ENCODE measurements at places on chromosomes 3 and 15.

DNA sequence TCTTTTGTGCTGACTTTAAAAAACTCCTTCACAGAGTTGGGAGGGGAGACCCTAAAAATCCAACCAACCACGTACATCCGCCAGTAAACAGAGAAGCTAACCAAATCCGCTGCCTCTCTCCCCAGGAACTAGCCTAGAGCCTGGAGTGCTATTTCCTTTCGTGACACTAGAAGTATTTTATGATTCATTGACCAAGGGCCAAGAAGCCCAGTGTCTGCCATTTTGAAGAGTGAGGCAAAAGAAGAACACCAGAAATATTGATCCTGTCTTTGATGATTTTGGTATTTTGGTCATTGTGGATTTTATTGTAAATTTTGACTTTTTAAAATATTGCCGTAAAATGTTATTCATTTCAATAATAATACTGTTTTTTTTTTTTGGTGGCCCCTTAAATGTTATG is 10.5 kb upstream of the CTSH start:
- DNase-seq: no peak

DNA sequence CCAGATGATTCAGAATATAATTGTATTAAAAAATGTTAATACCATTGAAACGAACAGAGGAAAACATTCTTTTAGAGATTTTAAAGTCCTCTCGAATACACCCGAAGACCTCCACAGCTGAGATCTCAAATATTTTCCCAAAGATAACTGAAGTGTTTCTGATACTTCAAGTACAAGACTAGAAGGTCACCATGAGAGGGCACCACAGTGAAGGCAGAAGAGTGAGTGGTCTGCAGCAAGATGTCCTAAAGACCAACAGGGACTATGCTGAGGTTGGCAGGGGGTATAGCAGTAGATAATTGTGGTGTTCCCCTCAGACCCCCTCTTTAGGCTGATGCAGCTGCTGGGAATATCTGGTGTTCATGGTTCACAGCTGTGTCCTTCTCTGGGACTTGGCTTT is 156.5 kb downstream of the PDCD6IP start:
- no peak for DNase-seq

- DNase-seq: no peak
These were observed 52.9 kb downstream of the CLEC3B start for GRCh38 chr3:45078910-45079522.

DNA sequence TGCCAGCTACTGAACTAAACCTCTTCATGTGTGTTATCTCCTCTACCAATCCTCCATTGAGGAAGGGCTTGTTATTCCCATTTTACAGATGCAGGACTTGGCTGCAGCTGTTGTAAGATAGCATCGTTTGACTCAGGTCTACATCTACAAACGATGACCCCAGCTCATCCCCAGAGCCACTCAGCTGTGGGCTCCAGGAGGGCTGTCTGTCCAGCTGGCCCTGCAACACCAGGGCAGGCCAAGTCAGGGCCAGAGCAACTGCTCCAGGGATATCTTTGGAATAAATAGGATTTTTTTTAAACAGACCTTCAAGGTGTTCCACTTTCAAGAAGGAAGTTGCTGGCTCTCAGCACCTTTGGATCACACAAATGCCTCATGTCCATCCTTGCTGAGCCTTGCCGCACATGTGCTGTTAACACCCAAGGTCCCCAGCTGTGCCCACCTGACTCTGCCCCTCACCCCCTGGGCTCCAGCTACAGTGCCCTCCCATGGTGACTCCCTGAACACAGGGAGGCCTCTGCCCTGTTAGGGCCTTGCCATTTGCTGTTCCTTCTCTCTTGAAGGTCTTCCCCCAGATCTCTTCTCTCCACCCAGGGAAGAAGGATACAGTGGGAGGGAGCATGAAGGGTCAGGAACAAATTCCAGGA is 31.0 kb downstream of the ALDH1L1 start:
- no peak for DNase-seq

DNA sequence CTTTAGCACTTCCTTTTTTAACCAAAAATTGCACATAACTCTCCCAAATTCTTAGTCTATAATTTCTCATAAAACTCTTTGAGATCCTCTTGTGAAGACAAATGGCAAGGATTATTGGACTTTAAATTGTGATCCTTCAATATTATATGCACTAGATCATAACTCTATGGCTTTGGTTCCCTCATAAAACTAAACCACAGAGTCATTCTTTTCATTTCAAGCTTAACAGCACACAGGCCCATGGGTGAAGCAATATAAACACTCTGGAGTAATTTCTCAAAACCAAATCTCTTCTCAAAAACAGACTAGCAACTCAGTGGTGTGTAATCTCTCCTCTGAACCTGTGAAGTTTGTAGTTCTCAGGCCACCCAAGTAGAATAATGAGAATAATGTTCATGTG is 171.0 kb upstream of the NECTIN3 start:
- no peak for DNase-seq

DNA sequence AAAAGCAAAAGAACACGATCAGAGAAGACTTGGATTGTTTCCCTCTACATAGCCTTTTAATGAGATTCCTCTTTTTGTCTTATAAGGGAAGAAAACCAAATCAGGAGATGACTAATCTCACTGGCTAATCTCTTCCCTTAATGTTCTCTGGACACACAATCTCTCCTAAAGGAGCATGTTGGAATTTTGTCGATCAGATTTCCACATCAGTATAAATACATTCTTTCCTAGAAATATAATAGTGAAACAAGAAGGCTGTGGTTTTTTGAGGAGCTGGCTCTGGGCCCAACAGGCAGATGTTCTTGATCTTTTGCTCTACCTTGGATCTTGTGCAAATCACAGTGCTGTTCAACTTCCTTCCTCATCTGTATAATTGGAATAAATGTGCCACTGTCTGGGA is 94.0 kb downstream of the GTPBP8 start:
- DNase-seq: no peak

DNA sequence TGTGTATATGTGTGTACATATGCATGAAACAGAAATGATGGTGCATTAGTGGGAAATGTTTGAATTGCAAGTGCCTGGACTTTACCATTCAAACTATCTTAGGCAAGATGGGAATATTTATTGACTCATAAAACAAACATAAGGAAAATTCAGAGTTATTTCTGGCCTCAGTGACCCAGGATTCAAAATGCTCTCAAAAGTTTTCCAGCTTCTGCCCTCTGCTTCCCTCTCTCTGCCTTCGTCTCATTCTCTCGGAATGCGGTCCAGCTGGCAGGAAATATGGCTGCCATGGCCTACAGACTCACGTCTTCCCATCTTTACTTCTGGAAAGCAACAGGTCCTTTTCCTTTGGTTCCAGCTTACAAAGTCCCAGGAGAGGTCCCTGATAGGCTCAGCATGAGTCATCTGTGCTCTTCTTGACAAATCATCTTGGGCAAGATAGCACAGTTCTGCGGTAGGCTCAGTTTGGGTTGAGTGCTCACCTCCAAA is 8.7 kb upstream of the ZNF774 start:
- no peak for DNase-seq

- DNase-seq: no peak
These were observed 34.9 kb upstream of the POLR2M start for GRCh38 chr15:57671636-57672035.

DNA sequence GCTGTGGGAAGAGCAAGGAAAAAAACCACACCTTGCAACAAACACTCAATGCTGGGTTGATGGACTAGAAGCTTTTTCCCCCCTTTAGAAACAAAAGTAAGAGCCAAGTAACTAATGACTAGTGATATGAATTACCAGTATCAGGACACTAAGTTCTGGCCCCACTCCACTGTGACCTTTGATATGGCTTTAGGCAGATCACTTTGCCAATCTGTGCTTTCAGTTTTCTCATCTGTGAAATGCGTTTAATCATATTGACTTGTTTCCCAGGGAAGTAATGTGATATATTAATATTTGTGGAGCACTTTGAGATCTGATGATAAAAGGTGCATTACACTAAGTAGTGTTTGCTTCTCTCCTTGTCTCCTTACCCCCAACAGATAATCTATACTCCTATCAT is 319.3 kb upstream of the SATB1 start:
- DNase-seq: no peak

DNA sequence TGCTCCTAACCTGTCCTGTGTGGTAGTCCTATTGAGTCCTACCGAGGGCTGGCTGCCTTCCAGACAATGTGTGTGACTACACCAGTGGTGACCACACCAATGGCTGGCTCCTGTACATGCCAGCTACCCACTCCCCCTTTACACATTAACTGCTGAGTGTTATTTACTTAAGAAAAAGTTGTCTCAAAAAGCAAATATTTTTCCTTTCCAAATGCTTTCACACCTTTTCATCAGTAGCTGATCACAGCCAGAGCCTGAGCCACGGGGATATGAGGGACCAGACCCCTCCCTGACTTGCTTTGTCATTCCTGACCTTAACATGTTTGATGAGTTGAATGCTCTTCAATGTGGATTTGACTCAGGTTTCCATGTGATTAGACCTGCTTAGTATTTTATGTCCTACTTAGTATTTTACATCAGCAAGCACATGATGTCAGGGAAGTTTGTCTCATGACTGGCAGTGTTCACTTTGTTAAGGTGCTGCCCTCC is 29.6 kb upstream of the GREM1 start:
- no peak for DNase-seq

GRCh38 chr15:57183041-57183440 is 193.3 kb upstream of the CGNL1 start:
- DNase-seq: no peak

DNA sequence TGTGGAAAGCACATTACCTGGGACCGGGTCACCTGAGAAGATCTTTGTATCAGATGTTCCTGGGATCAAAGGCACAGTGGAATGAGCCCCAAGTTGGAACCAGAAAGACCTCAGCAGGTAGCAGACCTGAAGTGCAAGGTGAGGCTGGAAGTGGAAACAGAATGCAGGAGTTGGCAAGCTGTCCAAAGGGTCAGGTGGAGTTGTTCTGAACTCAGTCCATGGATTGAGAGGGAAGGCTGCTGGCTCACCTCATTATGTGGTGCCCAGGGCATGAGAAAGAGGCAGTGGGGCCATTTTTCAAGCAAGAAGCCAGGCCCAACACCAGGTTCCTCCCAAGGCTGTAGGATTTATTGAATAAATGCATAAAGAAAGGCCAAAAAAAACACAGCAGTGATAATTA is 49.3 kb downstream of the TMEM266 start:
- no peak for DNase-seq

GRCh38 chr3:151230646-151231045 is 27.6 kb upstream of the GPR171 start:
- no peak for DNase-seq

GRCh38 chr3:72088486-72089025 is 303.6 kb upstream of the PROK2 start:
- DNase-seq: no peak

- no peak for DNase-seq
These were observed 112.7 kb downstream of the SLCO3A1 start for GRCh38 chr15:91966194-91966552.

DNA sequence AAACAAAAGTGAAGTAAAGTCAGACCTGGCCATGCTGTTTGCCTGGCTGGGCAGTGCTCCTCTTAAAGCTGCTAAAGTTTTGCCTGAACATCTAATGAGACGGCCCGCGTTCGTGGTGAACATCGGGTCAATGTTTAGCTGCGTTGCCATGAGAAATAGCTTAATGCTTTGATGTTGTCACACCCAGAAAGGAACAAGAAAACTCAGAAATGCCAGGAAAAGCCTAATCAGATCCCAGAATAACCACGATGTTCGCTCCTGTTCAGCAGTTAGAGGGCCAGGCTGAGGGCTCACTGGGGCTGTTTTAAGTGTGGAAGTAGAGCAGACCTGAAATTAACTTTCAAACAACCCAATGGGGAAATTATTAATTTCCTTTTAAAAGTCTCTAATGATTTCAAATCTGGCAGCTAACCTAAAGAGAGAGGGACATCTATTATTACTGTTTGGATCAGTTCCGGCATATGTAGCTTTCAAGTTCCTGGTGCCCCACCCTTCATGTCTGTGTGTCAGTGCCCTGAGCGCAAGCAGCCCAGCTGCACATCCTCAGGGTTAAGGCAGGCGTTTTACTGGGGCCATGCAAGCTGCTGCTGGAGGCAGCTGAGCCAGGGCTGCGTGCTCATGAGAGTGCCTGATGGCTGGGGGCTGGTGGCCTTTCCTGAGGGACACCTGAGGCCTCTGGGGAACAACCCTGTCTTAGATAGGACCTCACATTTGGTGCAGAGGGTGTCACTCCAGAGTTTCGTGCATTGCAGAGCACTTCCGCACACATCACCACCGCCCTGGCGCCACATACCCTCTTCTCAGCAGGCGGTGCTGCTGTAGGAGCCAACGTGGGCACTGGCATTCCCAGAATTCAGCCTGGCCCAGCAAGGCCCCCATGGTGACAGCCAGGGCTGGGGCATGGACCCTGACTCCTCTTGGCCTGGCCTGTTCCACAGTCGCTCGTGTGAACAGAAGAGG is 76.6 kb downstream of the LRRK1 start:
- no peak for DNase-seq

GRCh38 chr3:165195640-165196576 is at the start of gene SLITRK3:
SLITRK3 (minus strand) TSS chr3:165196384; CDS start chr3:165190830, 5,554 bp downstream.
- DNase-seq: no peak

DNA sequence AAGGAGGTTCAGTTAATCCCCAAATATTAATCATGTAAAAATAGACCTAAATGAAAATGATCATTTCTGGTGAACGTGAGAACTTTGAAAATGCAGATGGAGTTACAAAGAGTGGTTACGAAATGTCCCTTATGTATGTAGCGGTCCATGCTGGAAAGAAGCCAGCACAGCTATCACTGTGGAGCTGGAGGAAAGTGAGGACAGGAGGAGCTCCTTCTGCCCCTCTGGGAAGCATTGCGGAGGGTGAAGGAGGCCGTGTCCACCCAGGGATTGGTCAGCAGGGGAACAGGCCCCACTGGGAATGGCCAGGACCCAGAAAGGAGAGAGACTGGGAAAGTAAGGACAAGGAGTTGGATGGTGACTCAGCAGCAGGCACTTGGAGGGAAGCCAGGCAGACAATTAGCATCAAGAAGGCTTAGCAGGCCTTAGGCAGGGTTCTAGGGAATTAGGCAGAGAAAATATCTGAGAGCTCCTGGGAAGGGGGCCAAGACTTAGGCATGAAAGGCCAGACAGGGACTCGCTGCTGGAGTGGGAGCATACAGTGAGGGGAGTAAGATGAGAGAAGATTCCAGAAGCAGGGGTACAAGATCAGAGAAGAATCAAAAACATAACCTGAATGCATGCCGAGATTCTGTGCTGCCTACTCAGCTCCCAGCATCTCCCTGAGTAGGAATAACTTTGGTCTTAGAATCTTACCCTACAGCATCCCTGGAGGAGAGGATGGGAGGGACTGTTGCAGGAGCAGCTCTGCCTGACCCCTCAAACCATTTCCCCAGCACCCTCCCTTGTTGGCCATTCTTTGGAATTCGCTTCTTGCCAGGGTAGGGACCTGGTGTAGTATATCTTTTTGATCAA is 171.0 kb upstream of the UMPS start:
- no peak for DNase-seq

DNA sequence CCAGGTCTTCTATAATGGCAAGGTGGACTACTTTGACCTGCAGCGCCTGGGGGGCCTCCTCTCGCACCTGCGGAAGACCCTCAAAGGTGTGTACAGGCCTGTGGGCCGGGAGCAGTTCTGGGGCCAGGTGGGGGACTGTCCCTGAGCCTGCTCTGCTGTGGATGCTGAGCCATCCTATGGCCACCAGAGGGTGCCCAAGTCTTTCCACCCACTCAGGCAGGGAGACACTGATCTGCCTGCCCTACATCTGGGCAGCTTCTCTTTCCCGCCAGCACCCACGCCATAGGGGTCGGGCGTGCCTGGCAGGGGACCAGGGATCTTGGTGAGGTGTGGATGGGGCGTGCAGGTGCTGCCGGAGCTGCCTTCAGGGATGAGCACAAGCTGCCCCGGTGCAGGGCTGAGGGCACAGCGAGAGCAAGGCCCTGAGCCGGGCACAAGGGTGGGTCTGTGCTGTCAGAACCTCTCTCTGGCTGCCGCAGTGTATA is 14.1 kb downstream of the RNF123 start:
- no peak for DNase-seq

GRCh38 chr3:31670136-31670535 is 137.4 kb downstream of the STT3B start:
- no peak for DNase-seq
